Umbilical cord (tissue), 2 donors: ENCODE measurements at places on chromosomes 12 and 14.

GRCh38 chr12:111926631-111927030 is 84.6 kb downstream of the MAPKAPK5 start:
- no peak for DNase-seq

DNA sequence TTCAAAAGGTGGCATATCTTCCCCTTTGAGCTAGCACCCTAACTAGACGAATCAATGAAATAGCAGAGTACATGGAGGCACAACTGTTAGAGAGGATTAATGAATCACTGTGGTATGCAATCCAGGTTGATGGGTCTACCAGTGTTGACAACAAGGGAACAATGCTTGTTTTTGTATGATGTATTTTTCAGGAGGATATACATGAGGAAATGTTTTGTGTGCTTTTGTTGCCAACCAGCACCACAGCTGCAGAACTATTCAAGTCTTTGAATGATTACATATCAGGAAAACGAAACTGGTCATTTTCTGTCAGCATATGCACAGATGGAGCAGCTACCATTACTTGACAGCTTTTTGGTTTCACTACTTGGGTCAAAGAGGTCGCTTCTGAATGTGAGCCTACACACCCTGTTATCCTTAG is 142.6 kb downstream of the GPHN start:
- DNase-seq, result no peak

DNA sequence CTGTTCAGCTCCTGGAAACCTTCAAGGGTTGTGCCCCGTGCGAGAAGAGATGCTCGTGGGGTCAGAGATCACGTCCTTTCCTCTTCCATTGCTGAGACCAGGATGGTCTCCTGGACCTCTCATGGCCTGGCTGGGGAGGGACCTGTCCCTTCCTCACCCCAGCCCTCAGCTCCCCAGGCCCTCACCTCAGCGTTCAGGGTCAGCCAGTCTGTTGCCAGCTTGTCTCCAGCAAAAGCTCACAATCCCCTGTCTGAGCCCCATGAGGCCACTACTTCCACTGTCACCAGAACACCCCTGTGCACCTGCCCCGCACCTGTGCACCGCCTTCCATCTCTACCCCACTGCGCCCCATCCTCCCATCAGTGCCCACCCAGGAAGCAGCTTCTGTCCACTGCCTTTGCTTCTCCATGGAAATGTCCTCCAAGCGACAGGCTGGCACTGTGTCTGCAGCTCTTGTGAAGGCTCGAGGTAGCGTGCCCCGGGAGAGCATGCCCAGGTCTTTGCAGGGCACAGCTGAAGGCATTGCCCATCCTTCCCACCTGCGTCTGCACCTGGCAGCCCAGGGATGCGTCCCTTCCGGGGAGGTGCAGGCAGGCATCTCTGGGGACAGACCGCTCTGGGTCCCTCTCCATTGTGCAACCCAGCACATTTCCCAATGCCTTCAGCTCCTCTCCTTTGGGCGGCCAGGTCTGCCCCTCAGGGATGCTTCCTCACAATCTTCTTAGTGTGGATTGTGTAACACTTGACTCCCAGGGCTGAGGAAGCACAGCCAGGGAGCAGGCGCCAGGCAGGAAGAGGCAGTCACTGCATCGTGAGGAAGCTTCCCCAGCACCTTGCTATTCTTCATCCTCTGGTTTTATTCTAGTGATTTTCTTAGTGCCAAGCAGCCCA is 179.6 kb downstream of the ADGRD1 start:
- DNase-seq, result no peak

DNA sequence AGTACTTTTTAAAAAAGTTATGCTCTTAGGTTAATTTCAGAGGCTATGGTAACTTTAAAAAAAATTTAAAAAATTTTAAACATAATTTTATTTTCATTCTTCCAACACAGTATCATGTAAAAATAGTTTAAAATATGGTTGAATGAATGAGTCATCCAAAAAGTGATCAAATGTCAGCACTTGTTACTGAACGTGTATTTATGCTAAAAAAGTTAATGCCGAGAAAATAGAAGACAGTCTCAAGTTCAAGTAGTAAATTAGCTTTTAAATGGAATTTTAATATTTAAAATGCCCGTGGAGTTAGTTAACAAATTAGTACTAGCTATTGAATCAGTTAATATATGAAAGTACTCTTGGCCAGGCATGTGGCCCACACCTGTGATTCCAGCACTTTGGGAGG is 4.8 kb downstream of the AEBP2 start:
- DNase-seq, result no peak
